ENCODE measurements at places on chromosomes 1 and 21. TPM values are rescaled to one million over a fixed set of nuclear protein-coding genes. Genes with fewer than 3 reads are reported as not detected.

The CRYZ gene
- total RNA-seq = 44.3 TPM

The TCHH gene
- not detected for total RNA-seq

DNA sequence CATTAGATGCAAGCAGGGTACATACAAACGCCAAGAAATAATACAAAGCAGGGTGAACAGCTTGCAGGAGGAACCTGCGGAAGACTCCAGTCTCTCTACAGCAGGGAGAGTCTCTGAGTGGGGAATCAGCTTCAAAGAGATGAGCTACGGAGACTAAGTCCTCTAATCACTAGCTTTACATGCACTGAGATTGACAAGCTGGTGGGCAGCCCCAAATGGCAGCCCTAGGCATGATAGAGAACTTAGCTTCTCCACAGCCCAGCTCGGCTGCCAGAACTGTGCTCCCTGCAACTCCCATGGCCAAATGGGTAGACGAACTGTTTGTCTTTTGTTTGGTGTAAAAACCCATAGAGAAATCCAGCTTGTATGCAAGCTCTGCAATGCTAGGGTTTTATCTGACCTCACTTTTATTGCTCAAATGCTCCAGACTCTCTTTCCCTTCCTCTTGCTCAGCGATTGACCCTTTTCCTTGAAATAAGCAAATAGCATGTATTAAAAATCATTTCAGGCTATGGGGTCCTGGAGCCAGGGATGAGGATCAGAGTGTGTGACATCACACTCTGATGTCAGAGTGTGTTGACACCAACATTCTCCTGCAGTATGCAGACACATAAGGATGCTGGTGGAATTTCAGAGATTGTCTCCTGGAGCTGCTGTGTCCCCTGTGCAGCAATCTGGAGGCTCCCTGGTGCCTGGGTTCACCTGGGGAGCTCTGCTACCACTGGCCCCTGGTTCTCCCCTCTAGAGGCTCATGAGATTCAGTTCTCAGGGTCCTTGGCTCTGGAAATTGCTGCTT, 238.5 kb downstream of the TTLL7 start:
- no peak for DNase-seq

- no peak for DNase-seq
Observed at GRCh38 chr1:114289306-114289705, 135.6 kb upstream of the SYT6 start.

The PROK1 gene
- total RNA-seq = not detected

DNA sequence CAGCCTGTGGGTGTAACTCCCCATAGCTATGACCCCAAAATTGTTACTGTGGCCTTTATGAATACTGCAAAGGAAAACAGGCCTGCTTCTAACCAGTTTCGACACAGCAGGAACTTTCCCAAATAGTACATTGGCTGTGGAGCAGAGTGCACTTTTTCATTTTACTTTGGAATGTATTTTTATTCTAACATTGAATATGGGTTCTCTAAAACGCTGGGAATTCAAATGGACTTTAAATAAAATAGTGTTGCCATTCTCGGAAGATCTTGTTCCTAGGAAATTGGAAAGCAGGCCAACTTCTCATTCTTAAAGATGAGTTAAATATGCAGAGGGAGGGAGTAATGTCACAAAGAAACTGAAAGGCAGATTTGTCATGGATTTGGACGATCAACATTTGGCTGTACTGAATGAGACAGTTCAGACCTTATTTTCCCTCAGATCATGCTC, 39.6 kb upstream of the ARHGAP29 start:
- DNase-seq = no peak

- DNase-seq = peak; percentile 28
Observed at GRCh38 chr1:244210884-244211558, 159.9 kb downstream of the ZBTB18 start.
